ENCODE measurements at places on chromosomes 1 and 21. TPM values are rescaled to one million over a fixed set of nuclear protein-coding genes. Genes with fewer than 3 reads are reported as not detected.

CADM3 gene
- total RNA-seq, result not detected

DCDC2B gene
- total RNA-seq, result not detected

UBL4B gene
- total RNA-seq, result not detected

SYTL1 gene
- total RNA-seq, result 96.0 TPM

RASAL2 gene
- 19.8 TPM for total RNA-seq

SEMA4A gene
- total RNA-seq, result 7.6 TPM

CLIC6 gene
- total RNA-seq, result 0.07 TPM

NBL1 gene
- 64.3 TPM for total RNA-seq

KRTCAP2 gene
- total RNA-seq, result 130 TPM

MATN1 gene
- not detected for total RNA-seq

NPPB gene
- not detected for total RNA-seq

PLCH2 gene
- total RNA-seq, result 79.0 TPM

CELA2A gene
- not detected for total RNA-seq

DNAJC28 gene
- 0.42 TPM for total RNA-seq

INAVA gene
- total RNA-seq, result 72.1 TPM

HAO2 gene
- total RNA-seq, result not detected

GJA8 gene
- total RNA-seq, result not detected

KNCN gene
- not detected for total RNA-seq

CR1 gene
- not detected for total RNA-seq

PROK1 gene
- not detected for total RNA-seq

KCNK2 gene
- not detected for total RNA-seq

MEAF6 gene
- 48.9 TPM for total RNA-seq

DENND2C gene
- total RNA-seq, result 13.0 TPM

ENAH gene
- 62.5 TPM for total RNA-seq

KCNT2 gene
- not detected for total RNA-seq

FCRL4 gene
- not detected for total RNA-seq

ZSWIM5 gene
- 0.07 TPM for total RNA-seq

GNG12 gene
- total RNA-seq, result 80.1 TPM

MEX3A gene
- 3.3 TPM for total RNA-seq

PTGFRN gene
- total RNA-seq, result 134 TPM

OR2L13 gene
- not detected for total RNA-seq

PFKL gene
- 128 TPM for total RNA-seq

PDC gene
- total RNA-seq, result not detected

PAQR7 gene
- total RNA-seq, result 37.0 TPM

CMPK1 gene
- 76.2 TPM for total RNA-seq

SLC45A1 gene
- total RNA-seq, result 0.14 TPM

RXRG gene
- total RNA-seq, result not detected

NUP210L gene
- not detected for total RNA-seq

NUDT4B gene
- total RNA-seq, result 16.9 TPM

HCRTR1 gene
- not detected for total RNA-seq

GCLM gene
- total RNA-seq, result 14.2 TPM

CFHR3 gene
- not detected for total RNA-seq

KDF1 gene
- 27.2 TPM for total RNA-seq

LCE3D gene
- total RNA-seq, result not detected

CSRP1 gene
- total RNA-seq, result 381 TPM
